Left renal pelvis (tissue), 4 donors: ENCODE measurements at places on chromosomes 2 and 18.

DNA sequence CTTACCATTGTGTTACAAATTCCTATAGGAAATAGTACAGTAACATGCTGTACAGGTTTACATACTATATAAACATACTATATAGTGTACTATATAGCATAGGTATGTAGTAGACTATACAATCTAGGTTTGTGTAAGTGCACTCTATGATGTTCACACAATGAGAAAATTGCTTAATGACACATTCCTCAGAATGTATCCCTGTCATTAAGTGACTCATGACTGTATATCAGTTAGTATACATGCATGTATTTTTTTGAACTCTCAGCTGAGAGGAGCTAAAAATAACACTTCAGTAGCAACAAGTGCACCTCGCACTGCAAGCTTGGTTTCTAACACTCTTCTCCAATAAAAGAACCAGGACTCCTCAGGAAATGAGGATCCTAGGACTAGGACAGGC lies 19.5 kb upstream of the ASXL3 start:
- DNase-seq = no peak

DNA sequence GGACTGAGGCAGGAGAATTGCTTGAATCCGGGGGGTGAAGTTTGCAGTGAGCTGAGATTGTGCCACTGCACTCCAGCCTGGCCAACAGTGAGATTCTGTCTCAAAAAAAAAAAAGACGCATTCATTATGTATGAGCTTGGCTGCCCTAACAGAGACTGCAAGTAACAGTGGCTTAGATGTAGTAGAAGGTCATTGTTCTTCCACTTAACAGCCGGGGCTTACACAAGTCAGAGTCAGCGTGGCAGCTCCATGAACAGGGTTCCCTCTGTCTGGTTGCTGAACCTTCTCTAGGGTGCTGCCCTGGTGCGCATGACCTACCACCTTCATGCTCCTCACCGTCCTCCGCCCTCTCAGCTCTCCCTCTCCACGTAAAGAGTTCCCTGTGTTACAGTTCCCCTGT lies 49.1 kb upstream of the IGFBP2 start:
- no peak for DNase-seq

GRCh38 chr2:23592061-23592685 lies 207.2 kb downstream of the KLHL29 start:
- no peak for DNase-seq

DNA sequence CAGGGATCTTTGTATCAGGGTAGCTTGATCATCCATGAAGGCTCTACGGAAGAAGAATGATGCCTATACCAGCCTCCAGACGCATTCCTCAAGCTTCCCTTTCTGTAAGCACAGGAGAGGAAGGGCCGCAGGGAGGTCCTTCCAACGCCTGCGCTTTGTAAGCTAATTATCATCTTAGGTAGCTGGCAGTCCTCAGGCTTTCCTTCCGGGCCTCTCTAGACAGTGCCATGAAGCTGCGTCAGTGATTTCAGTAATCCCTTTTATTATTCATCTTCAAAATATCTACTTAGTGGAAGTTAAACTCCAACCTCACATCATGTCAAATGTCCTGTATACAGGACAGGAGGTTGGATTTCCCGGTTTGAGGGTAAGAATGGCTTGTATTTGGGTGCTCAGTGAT lies 92.3 kb downstream of the ETAA1 start:
- no peak for DNase-seq

- no peak for DNase-seq
These were observed 506.5 kb downstream of the TSN start for GRCh38 chr2:122261911-122262310.

DNA sequence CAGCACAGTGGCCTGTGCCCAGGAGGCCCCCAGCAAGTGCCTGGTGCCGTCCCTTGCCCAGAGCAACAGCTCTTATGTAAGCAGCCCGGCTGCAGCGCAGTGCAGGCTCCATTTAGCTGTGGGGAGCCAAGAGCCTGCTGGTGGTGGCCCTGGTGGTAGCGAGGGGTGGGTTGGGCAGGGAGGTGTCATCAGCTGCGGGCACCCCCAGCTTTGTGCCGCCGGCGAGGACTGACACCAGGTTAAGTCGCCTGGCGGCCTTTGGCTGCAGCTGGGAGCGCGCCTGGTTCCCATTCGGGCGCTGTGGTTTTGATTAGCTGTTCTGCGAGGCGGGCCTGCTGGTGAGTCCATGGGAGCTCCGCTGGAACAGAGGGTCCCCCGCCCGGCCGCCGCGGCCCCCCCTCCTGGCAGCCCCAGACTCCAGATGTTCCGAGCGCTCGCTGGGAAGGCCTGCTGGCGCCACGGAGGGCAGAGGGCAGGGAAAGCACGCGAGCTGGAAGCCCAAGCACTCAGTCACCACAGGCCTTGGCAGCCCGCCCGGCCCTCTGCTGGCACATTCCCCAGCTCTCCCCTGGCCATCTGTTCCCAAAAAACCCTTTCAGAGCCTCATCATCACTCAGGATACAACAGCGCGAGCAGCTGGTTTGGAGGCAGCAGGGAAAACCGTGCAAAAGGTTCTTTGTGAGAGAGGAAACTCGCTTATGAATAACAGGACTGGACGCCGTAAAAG lies 18.4 kb downstream of the ATOH8 start:
- DNase-seq = peak; percentile 94

DNA sequence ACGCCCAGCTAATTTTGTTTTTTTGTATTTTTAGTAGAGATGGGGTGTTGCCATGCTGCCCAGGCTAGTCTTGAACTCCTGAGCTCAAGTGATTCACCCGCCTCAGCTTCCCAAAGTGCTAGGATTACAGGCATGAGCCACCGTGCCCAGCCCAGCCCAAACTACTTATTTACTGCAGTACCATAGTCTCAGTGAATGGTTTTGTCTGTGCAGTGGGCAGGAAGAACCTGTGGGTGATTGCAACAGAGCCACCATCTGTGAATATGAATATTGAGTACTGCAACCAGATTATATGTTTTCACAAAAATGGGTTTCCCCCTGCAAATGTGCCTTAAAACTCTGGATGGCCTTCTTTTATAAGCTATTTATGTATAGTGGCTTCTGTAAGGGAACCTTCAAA lies 9.1 kb downstream of the MPPE1 start:
- DNase-seq = no peak

DNA sequence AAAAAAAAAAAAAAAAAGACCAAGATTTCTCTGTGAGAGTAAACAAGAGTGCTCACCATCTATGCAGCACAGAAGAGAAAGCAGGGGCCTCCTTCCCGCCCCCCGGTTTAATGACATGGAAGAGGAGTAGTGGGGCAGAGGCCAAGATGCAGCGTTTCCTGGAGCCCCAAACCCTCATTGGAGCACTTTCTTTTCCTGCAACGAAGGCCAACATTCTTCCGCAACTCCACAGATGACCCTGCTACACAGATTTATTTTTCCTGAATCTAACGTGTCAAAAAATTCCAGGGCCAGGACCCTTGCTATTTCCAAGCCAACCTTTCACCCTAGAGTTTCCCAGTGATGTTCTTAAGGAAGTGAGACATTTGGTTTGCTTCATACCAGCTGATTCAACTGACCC lies 189.6 kb downstream of the MIB1 start:
- peak; percentile 14 for DNase-seq

GRCh38 chr2:159131267-159131913 lies 155.1 kb downstream of the WDSUB1 start:
- DNase-seq = no peak

- no peak for DNase-seq
These were observed 134.0 kb downstream of the MCFD2 start for GRCh38 chr2:46781468-46782189.

- no peak for DNase-seq
These were observed 120.5 kb upstream of the HS6ST1 start for GRCh38 chr2:128439031-128439790.

DNA sequence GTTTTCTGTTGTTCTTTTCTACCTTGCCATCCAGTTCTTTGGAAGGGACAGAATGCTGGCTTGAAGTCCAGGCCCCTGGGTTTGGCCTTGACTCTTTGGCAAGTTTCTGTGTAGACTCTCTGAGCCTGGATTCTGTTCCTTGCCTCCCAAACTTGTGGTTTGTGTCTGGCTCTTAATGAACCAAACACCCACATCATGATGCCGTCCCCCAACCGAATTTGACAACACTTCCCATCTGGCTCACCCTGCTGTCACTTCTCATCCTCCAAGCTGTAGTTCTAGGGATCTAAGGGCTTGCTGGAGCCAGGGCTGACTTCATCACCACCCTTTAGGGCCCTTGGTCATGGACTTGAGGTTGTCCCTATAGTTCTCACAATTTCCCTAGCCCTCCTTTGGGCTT lies 68.9 kb upstream of the CELF4 start:
- no peak for DNase-seq

DNA sequence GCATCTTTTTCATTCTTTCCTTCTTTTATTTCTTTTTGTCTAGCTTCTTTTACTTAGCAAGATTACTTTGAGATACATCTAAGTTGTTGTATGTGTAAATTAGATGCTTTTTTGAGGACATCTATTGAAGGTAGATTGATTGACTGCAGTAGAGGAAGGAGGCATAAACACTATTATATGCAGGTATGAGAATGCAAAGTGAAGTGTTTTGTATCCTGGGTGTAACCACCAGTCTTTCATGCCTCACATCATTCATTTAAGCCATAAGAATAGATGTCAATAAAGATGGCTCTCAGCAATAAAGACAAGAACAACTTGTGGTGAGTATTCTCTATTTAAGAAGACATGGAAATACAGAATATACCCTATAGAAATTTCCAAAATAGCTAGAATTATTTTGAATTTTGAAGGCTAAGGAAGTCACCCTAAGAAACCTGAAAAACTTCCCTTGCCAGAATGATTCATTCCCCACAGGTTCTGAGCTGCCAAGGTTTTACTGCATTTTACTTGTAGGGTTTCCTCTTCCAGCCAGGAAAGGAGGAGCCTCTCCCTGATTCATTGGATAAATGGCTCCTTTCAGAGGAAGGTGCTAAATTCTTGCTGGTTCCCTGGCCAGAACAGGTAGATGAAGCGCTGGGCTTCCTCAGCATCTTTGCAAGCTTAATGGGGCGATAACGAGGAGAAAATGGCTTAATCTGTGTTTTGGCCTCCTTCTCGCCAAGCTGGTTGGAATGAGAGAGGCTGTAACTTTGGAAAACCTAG lies 279.8 kb upstream of the SLC14A2 start:
- no peak for DNase-seq

- no peak for DNase-seq
These were observed 21.5 kb downstream of the NABP1 start for GRCh38 chr2:191699341-191699945.

DNA sequence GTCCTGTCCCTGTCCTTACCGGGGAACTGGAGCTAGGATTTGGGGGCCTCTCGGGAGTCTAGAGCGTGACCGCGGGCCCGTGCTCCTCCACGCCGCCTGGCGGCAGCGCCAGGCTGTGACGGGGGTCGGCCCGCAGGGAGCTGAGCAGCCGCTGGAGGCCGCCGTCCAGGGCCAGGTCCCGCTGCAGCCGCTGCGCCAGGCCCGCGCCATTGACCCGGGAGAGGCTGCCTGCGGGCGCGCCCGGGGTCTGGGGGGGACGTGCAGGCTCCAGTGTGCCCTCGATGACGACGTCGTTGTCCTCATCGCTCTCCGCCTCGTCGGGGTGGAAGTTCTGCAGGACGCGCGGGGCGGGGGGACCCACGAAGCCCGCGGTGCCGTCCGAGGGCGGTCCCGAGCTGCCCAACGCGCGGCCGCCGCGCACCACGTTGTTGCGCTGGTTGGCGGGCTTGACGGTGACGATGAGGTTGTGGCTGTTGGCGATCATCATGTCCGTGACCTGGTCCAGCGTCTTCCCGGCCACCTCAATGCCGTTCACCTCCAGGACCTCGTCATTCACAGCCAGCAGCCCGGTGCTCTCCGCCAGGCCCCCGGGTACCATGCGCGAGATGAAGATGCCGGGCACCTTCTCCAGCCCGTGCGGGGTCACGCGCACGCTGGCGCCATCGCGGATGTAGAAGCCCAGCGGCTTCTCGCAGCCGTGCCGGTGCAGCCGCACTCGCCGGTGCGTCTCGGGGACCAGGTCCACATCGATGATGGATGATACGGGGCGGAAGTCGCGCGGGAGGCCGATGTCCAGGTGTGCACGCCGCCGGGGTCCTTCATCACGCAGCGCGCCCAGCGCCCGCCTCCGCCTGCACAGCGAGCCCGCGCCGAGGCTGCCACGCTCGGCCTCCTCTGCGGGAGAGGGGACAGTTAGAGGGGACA lies 50.9 kb downstream of the ADNP2 start:
- DNase-seq = no peak

DNA sequence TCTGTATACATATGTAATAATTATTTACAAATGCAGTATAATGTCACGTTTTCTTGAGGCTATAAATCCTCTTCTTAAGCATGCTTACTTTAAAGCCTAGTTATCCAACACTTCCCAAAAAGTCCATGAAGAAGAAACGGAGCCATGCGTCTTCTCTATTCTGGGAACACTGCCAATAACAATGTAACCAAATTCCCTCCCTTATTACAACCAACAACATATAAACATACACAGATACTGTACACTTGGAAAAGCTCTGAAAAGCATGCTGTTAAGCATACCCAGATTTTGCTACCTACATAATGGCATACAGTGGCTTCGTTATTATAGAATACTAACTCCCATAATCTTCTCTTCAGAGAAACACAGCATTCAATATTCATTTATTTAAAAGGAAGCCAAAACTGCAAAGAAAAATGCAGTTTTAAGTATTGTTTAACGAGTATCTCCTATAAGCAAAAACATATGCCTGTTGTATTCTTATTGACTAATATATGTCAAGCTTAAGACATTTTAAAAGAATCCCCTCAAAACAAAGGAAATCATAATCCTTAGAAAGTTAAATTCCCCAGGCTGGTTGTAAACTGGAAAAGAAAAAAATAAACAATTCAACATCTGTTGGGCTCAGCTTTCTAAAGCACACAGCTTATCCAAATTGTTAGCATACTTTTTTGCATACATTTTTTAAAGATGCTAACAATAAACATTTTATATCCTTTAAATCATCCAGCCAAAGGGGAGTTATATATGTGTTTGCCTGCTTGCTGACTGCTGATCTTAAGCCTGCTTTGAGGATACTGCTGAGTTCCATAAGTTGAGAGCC lies 83.4 kb downstream of the SLC25A12 start:
- peak; percentile 36 for DNase-seq

DNA sequence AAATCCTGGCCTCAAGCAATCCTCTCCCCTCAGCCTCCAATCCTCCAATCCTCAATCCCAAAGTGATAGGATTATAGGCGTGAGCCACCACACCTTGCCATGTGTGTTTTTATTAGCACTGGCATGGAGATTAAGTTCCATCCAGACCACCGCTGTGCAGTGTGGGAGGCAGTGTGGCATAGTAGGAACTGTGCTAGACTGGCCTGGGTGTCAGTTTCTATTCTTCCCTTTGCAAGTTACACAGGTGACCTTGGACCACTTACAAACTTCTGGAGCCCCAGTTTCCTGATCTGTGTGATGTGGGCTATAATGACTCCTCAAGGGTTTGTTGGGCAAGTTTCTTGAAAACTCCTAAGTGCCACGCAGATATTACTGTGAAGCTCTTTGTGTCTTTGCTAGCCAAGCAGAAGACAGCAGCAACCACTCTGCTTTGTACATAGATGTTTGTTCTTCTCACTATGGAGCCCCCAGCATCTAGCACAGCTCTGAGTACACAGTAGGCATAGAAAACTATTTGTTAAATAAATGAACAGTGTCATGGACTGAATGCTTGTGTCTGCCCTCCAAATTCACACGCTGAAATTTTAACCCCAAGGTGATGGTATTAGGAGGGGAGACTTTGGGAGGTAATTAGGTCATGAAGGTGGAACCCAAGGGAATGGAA lies 93.0 kb downstream of the LBH start:
- no peak for DNase-seq

- DNase-seq = no peak
These were observed 18.4 kb upstream of the SELENOI start for GRCh38 chr2:26327291-26328272.

GRCh38 chr2:218393750-218394290 lies 5.8 kb upstream of the CTDSP1 start:
- no peak for DNase-seq

GRCh38 chr2:206259376-206260187 lies 14.9 kb upstream of the ZDBF2 start:
- no peak for DNase-seq
